NCI-H1105 (cell line): ENCODE measurements at places on chromosomes 7 and 10.

GRCh38 chr7:38978491-38978890, 782 bp downstream of the POU6F2 start:
- no peak for DNase-seq

- DNase-seq = no peak
These were observed 78.6 kb upstream of the DYNC1I1 start for GRCh38 chr7:95693551-95694333.

DNA sequence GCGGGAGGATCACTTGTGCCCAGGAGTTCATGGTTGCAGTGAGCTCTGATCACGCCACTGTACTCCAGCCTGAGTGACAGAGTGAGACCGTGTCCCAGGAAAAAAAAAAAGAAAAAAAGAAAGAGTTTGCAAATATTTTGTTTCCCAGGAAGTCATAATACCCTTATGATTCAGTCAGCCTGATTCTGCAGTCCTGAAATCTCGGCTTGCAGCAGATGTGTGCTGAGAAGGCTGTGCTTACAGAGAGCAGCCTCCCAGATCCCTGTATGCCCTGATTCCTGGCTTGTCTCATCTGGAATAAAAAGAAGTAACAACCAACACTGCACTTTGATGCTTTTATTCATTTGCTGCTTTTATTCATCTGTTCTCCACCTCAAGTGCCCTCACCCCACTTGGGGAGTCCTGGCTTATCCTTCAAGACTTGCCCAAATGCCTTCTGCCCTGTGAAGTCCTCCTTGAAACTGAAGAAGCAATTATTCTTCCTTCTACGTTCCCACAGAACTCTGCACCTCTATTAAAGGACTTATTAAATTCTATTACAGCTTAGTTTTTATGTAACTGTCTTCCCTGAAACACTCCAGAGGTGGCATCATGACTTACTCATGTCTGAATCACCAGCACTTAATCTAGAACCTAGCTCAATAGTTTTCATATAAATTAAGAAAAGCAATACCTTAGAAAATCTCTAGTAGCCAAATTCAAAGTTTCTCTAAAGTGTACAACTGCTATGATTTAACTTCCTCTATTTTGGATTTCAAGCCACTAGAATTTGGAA, 27.7 kb upstream of the BPGM start:
- no peak for DNase-seq

DNA sequence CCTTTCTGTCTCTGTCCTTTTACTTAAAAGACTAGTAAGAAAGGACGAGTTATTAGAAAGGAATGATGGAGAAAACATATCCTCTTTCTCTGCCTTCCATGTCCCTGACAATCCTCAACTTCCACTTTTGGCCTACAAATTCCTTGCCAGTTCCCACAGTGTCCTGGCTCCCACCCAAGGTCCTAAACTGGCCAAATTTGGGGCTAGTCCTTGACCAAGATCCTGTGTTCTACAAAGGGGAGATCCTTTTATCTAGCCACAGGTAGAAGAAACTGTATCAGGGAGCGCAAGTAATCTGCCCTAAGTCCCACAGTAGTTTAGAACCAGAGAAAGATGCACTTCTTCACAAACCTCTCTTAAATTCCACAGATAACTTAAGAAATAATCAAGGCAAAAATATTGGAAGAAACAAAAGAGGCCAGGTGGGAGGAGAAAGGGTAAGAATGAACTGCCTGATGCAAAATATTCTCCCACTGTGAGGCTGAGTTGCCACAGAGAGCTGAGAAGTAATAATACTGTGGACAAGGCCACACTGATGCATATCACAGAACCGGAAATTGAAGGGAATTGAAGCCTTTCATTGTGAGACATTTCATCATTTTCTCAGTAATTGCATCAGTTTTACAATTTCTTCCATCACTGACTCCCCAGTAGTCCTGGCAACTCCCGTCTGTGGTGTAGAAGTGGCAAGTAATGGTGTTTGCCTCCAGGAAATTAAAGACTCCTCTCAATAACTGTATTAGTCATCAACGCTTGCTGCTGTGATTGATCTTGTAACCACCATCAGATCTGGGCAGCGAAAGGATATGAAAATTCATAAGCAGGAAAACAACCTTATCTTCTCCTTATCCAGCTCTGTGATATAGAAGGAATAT, 47.2 kb downstream of the DNAJC12 start:
- no peak for DNase-seq
